Karpas-422 (cell line): ENCODE measurements at places on chromosomes 11 and 22.
A peak's percentile ranks its signal among the peaks of the same experiment; 100 is the strongest.

DNA sequence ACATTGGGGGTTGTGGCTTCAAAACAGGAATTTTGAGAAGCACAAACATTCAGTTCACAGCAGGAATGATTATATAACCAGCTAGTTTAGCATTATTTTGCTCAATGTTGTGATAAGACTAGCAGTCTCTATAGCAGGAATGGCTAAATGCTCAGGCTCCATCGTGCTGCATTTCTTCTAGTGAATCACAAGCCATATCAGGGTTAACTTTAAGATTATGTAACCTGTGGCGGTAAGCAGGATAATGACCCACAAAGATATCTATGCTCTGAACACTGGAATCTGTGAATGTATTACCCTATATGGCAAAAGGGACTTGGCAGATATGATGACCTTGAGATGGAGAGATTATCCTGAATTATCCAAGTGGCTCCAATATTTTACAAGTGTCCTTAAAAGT lies 14.8 kb downstream of the FSHB start:
- no peak for DNase-seq

DNA sequence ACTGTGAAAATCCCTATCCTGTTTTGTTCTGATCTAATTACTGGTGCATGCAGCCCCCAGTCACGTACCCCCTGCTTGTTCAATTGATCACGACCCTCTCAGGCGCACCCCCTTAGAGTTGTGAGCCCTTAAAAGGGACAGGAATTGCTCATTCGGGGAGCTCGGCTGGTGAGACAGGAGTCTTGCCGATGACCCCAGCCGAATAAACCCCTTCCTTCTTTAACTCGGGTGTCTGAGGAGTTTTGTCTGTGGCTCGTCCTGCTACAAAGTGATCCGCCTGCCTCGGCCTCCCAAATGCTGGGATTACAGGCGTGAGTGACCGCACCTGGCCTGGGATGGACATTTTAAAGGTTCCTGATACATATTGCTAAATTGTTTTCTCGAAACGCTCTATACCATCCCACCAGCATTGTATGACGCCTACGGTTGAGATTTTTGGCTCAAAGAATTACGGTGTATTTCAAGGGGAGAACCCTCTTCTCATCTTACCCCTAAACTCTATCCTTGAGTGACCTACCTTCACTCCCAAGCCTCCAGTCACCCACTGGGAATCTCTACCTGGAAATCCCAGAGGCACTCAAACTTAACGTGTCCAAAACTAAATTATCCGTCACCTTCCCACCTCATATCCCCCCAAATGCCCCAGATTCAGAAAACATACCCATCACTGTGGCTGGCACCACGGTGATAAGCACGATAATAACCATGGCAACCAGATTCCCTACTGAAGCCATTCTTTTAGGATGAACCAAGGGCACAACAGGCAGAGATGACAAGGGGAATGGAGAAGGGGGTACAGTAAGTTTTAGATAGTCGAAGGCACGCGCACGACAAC lies 789 bp upstream of the POLA2 start:
- peak; percentile 43 for DNase-seq

DNA sequence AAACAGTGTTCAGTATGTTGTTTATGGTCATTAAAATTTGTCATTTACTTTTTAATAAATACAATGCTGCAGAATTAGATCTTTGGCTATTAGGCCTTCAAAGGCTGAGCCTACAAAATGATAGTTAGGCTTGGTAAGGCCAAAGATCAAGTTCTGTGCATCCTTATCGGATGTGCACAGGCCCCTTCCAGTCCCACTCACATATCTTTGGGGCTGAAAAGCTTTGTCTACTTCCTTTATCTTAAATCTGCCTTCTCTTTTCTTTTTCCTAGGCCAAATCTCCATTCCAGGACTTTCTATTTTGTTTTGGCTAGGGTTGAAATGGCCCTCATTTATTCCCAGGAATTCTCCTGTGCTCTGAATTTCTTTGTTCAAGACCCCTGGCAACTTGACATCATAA lies 3.4 kb upstream of the GLB1L2 start:
- no peak for DNase-seq

DNA sequence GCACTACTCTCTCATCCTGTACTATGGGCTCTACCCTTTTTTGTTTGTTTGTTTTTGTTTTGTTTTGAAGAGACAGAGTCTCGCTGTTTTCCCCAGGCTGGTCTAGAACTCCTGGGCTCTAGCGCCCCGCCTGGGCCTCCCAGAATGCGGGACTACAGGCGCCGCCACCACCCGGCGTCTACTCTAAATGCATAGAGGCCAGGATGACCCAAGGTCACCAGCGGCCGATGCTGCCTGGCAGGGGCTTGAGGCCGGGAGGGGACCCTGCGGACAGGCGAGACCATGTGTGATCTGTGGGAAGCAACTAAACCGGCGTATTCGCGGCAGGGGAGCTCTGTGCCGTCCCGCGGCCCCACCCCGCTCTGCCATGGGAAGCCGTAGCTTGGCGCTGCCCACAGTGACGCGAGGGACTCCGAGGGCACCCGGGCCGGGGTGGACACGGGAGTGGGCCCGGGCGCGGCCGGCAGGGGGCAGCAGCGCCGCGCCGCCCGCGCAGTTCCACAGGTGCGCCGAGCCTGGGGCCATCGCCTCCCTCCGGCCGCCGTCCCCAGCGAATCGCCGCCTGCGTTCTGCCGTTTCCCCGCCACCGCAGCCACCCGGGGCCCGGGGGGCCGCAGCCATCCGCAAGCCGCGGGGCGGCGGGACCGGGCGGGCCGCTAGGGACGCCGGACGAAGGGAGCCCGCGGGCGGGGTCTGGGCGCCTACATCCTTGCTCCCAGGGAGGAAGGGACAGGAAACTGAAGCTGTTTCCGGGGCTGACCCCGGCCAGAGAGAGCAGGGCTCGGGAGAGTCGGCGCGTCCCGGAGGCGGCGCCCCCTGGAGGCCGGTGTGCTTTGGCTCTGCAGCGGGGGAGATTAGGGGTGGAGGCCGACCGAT lies 12.3 kb upstream of the HDHD5 start:
- peak; percentile 96 for DNase-seq

DNA sequence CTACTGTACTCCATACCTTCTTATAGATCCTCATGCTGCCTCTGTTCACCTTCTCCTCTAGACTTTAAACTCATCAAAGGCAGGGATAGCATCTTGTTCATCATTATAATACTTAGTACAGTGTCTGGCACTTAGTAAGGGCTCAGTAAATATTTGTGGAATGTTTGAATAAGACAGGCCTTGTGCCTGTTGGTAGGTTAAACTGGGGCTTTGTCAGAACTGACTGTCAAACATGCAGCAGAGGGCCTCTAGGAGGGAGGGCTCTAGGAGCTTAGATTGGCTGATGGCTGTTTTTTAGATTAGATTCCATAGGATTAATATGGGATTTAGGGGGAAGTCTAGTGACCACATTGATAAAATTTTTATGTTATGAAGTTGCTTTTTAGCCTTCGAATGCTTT lies 70.8 kb downstream of the RNF169 start:
- DNase-seq: no peak
